Amygdala (tissue), 56 donors: ENCODE measurements at places on chromosomes 1 and 21.

- DNase-seq = no peak
Observed at GRCh38 chr1:62280150-62280549, 39.1 kb downstream of the KANK4 start.

DNA sequence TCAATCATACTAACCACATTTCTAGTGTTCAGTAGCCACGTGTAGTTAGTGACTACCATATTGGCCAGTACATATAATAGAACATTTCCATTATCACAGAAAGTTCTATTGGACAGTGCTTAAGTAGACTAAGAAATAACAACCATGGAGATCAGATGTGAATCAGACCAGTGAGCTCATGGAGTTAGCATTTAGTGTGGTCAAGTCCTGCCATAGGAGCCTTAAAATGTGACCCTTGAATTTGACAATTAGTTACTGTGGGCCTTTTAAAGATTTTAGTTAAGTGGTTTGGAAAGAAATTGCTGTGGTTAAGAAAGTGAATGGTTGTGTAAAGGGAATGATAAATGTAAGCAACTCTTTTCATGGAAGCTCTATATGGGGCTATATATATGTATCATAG is 123.4 kb downstream of the POU2F1 start:
- DNase-seq = no peak

DNA sequence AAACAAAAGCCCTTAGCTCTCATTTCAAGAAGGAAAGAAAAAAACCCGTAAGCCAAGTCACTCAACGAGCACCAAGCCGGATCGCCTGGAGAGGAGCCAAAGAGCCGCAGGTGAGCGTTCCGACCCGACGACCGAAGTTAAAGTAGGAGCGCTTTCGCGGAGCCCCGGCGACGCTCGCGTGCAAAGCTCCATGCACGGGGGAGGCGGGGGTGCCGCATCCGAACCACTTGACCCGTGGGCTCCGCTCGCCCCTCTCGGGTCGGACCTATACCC is 382 bp downstream of the GPBP1L1 start:
- no peak for DNase-seq

GRCh38 chr1:233005703-233006102 is 55.3 kb downstream of the NTPCR start:
- DNase-seq = no peak

GRCh38 chr1:231188768-231189167 is 26.9 kb downstream of the TRIM67 start:
- no peak for DNase-seq

DNA sequence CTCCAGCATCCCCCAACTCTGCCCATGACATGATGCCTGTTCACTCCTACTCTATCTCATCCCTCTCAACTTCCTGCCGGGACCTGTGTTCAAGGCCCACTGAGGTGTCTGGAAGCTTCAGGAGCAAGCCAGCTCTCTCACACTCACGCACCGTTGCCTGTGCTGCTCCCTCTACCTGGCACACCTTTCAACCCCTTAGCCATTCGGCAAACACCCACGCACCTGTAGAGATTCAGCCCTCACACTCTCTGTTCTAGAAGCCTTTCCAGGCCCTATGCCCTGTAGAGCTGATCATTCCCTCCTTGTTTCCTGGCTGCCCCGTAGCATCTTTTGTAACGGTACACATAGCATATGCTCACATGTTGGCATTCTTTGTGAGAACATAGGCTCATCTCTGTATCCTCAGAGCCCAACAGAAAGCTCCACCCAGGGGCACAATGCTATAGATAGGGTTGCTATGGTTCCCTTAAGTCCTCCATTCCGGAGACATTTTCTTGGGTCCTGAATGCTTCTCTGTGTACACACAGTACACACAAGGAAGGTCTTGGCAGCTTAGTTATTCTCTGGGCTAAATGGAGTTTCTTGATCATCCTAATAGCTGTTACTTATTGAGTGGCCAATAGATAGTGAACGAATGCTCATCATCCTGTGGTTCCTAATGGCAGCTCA is 1.3 kb downstream of the C8B start:
- DNase-seq = no peak

- no peak for DNase-seq
Observed at GRCh38 chr1:12770620-12771019, 2.9 kb upstream of the PRAMEF12 start.

DNA sequence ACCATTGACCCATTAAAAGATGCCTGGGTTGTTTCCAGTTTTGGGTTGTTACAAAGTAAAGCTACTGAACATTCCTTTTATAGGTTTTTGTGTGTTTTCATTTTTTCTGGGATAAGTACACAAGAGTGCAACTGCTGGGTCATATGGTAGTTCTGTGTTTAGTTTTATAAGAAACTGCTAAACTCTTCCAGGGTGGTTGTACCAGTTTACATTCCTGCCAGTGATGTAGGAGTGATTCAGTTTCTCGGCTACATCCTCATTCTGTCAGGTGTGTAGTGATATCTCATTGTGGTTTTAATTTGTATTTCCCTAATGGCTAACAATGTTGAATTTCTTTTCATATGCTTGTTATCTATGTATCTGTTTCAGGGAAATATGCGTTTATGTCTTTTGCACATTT is 58.5 kb upstream of the DNAJC6 start:
- no peak for DNase-seq

- no peak for DNase-seq
Observed at GRCh38 chr1:19055001-19055400, 98.5 kb upstream of the IFFO2 start.

DNA sequence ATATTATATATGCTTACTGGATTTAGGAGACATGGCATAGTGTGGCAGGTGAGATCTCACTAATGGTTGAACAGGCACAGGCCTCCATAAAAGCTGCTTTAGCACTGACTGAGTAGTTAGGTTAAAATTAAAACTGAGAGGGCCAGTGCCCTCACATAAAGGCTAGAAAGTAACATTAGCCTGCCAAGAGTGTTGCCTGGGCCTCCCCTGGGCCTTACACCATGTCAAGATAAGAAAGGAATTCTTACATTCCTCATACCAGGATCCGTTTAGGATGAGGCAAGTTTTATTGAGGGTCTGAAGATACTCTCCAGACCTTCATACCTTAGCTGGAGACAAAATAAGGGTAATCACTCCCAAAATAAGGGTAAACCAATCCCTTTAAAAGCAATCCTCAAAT is 1011.8 kb downstream of the PLA2G4A start:
- DNase-seq = no peak

GRCh38 chr1:161725908-161726472 is 4.6 kb downstream of the FCRLB start:
- DNase-seq = no peak

DNA sequence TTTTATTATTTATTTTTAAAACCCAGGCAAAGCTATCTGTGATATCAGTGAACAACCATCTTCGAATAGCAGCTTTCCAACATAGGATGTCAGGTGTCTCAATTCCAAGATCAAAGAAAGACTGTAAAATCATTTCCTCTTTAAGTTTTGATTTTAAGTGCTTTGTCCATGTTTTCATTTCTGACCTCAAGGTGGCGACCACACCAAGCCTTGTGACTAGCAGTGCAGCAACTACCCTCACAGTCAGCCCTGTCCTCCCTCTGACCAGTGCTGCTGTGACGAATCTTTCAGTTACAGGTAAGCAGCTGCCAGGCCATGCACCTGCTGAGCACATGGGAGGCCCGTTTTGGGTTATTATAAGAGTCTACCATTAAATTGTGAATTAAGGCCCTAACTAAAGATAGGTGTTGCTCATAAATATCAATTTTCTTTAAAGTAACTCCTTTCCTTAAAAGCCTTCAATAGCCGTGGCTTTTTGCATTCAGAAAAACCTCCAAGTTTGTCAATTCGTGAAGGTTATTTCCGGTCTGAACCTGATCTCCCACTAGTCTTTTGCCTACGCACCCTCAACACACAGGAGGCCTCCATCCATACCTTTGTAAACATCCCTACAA is 117.0 kb downstream of the CD247 start:
- peak; percentile 50 for DNase-seq

DNA sequence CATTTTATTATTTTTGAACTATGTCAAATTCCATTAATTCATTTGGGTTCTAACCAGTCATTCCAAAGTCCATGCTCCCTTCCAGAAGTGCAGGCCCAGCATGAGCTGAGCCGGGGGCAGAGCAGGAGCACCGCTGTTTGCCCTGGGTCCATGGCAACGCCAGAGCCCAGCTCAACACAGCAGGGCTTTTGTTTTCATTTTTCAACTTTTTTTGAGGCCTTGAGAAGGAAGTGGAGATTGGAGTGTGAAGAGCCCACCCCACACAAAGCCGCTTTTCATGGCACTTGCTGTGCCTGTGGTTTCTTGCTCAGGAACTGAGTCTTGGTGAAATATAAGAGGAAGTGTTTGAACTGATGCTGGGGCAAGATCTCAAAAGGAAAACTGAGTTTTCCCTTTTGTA is 13.2 kb upstream of the PRMT2 start:
- peak; percentile 32 for DNase-seq
